GM10248 (cell line): ENCODE measurements at places on chromosomes 7 and 10.

- DNase-seq: no peak
These were observed 413.5 kb upstream of the NFE2L3 start for GRCh38 chr7:25738528-25738927.

DNA sequence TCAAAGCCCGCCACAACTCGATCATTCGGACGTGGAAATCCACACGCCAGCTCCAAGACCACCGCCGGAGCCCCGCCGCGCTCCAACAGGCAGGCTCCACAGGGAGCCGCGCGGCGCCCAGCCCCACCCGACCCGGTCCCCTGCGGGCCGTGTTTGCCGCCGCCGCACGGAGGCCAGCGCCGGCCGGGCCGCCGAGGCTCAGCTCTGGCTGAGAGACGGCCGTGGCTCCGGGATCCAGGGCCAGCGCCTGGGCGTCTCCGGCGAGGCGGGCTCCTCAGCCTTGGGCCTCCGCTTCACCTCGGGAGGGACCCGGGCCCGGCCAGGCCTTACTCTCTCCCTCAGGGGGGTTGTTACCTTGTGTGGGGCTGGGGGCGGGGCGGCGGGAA is 333 bp downstream of the SMNDC1 start:
- no peak for DNase-seq

- DNase-seq: no peak
These were observed 14.4 kb upstream of the RBM20 start for GRCh38 chr10:110629680-110630191.

- DNase-seq: no peak
These were observed 33.7 kb downstream of the C10orf120 start for GRCh38 chr10:122665946-122666345.

GRCh38 chr10:131350660-131351059 is 39.1 kb upstream of the TCERG1L start:
- DNase-seq: no peak

- no peak for DNase-seq
These were observed 334.3 kb downstream of the ARL4A start for GRCh38 chr7:13021566-13022300.

- DNase-seq: no peak
These were observed 74.0 kb upstream of the NANOS1 start for GRCh38 chr10:118955531-118955930.
